ENCODE measurements at places on chromosomes 5 and 9.

- no peak for DNase-seq
These were observed 453.3 kb downstream of the KDM4C start for GRCh38 chr9:7210854-7211637.

- DNase-seq: no peak
These were observed 3.2 kb downstream of the ZNF618 start for GRCh38 chr9:113879318-113879717.

- DNase-seq: no peak
These were observed 41.0 kb downstream of the DMRT1 start for GRCh38 chr9:882416-882924.

DNA sequence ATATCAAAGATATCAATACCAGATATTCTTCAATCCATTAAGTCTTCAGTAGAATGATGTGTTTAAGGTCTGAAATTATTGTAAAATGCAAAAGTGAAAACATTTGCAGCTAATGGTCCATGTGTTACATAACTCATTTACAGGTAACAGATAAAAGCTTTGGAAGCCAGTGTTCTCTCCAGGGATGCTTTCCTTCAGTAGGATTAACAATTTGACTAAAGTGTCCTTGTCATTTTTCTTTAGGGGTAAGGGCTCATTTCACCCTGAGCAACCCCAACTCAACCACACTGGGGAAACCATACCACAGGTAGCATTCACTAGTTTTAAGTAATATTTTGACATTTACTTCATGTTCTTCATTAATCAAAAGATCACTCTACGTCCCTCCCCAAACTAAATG, 12.9 kb downstream of the HNRNPK start:
- no peak for DNase-seq

DNA sequence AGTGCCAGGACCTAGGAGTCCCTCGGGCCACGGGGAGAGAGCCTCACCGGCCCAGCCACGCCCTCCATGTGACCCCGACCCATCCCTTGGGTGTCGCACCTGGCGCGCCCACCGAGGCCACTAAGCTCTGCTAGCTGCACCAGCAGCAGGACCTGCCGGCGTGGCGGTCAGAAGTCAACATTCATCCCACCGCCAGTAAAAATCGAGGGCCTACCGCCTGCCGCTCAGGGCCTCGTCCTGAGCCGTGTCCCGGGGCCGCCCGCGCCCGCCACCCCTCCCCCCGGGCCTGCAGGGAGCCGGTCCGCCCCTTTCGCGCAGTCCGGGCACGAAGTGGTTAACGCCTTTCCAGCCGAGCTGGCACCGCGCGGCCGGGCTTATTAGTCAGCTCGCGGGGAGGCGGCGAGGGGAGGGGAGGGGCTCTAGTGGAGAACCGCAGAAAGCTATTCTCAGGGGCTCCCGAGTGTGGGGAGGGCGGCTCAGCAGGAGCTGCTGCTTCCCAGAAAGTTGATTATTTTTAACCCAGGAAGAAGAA, 124.4 kb downstream of the C9orf50 start:
- no peak for DNase-seq

DNA sequence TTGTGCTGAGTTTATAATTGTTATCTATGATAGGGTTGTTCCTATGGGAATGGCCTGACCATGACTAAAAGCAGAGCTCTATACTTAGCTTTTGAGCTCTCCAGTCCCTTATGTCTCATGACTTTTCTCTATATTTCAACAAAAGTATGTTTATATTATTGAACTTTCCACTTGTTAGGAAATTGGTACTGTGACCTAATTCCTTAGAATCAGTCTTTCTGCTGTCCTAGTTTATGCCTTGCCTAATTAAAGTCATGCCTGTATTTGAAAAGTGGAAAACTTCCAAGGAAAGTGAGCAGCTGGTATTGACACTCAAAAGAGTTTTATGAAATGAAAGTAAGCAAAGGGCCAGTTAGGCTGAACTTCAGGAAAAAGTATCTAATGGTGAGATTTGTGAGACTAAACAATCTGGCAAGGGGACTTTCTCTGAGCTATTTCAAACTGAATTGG, 68.6 kb downstream of the XRCC4 start:
- DNase-seq: no peak

Data from NCI-H2081 treated with DMSO at 0.1 percent for 48 hours (cell line).